Stimulated activated CD4-positive, alpha-beta T cell treated with anti-CD3 and anti-CD28 coated beads, Interleukin-2, amount 100 ng/mL, for 24 hours (primary cell): ENCODE measurements at places on chromosomes 16 and 17.

DNA sequence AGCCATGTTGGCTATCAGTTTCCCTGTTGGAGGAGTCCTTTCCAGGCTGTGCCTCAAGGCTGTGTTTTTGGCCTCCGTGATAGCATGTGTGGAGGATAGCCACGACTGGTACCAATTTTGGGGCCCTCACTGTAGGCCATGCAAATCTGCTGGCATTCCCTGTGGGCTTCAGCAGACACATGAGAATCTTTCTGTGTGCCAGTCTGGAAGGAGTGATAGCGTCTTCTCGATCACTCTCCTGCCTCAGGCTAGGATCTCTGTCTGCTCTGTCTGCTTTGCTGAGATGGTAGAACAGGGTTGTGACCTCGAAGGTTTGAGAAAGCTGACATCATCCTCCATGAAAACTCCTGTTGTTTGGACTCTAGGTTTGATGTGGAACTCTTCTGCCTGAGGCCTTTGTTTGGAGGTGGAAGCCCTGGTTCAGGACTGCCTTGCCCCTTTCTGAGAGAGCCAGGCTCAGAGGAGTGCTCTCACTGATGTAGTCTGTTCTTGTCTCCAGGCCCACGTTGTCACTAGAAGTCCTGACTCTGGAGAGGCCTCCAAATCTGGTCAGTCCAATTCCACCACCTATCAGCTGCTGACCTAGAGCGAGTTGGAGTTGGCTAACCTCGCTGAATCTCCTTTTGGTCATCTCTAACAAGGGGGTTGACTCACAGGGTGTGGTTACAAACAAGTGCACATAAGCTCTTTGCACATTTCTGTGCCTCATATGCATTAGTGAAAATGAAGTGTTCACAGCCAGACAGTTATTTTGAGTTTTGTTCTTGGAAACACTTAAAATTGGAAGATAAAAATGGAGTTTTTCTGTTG lies 12.1 kb upstream of the EDC4 start:
- no peak for DNase-seq

- DNase-seq: no peak
Measured at GRCh38 chr17:50289991-50290702, 15.9 kb downstream of the TMEM92 start.

GRCh38 chr17:41082626-41083025 lies 1.3 kb upstream of the KRTAP4-7 start:
- DNase-seq: no peak

GRCh38 chr17:57242148-57242547 lies 14.2 kb upstream of the MSI2 start:
- DNase-seq: no peak

DNA sequence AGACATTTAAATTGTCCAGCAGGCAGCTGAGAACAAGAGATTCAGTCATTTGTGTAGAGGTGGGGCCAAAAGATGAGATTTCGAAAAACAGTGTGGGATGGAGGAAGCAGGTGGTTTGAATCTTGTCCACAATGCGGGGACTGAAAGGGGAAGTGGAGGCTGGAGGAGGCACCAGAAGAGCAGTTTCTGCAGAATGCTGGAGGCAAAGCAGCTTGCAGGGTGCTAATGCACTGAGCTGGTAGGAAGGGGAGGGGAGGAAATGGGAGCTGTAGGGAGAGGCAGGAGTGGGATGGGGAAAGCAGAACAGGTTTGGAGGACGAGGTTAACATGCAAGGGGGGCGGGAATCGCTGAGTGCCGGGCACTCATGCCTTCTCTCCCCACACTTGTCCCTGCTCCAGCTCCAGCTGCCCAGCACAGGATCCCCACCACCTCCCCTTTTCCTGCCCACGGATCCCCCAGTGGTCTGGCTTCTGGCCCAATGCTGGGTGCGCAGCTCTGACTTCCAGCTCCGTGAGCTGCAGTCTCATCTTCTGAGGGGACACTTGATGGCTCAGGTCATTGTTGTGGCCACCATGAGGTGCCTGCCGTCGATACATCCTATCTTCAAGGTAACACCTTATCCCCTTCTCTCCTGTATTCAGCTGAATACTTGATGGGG lies 9.4 kb downstream of the C17orf100 start:
- no peak for DNase-seq

DNA sequence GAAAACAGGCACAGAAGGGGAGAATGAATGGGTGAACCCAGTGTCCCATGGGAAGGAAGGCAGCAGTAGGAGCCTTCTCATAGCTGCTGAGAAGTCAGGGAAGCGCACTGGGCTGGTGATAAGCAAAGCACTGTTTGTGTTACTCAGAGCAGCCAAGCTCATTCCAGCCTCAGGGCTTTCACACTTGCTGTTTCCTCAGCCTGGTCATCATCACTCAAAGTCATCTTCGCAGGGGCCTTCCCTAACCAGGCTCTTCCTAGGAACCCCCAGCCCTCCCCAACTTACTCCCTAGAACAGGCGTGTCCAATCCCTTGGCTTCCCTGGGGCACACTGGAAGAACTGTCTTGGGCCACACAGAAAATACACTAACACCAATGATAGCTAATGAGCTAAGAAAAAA lies 32.1 kb upstream of the LONP2 start:
- no peak for DNase-seq

DNA sequence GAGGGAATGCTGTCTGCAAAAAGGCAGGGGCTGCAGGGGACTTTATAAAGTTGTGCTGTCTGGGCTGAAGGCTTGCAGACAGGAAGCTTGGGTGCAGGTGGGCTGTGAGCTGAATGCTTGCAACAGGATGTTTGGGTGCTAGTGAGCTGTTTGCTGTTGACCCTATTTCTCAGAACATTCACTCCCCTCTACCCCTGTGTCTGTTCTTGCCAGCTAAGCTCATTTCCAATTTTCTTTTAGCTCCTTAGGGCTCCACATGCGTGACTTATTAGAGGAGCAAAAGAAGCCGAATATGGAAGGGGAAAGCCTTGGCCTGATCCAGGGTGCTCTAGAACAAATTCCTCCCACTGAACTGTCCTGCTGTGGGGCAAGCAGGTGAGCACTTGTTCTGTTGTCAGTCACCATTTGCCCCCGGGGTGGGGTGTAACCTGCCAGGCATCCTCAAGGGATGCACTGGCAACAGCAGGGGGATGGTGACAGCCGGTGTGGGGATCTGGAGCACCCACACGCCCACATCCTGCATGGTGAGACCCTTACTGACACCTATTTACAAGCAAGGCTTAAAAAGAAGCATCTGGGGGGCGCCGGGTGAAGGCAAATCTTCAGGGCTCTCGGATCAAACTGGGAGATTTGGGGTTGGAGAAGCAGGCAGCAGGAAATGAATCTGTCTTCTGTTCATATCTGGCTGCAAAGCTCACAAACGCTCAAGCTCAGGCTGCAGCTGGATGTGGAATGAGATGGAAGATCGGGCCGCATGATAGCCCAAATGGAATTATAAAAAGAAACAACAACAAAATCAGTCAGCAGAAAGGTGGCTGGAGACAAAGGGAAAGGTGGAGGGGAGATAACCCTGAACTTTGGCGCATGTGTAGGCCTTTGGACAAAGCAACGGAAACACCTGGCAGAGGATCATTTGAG lies 21.1 kb upstream of the NUP93 start:
- no peak for DNase-seq
